Left ventricle myocardium inferior (tissue), 1 donor: ENCODE measurements at places on chromosomes 3 and 15.

- DNase-seq, result no peak
These were observed 106.3 kb downstream of the PLD1 start for GRCh38 chr3:171704002-171704401.

DNA sequence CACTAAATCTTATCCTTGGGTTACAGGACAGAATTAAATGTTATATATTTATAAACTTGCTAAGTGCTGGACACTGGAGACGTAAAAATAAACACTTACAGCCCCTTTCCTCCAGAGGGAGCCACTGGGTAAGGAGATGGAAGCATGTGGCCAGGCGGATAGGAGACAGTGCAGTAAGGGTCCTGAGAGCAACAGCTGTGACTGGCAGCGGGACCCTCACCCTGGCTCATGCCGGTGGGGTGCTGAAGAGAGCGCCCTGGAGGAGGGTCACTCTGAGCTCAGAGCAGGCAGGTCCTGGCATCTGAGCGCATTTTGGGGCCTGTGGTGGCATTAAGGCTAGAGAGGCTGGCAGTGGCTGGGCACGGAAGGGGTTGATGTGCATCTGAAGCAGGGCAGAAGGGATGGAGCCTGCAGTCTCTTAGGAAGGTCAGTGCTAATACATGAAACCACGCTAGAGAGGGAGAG is 16.0 kb downstream of the SEC61A1 start:
- DNase-seq, result no peak

DNA sequence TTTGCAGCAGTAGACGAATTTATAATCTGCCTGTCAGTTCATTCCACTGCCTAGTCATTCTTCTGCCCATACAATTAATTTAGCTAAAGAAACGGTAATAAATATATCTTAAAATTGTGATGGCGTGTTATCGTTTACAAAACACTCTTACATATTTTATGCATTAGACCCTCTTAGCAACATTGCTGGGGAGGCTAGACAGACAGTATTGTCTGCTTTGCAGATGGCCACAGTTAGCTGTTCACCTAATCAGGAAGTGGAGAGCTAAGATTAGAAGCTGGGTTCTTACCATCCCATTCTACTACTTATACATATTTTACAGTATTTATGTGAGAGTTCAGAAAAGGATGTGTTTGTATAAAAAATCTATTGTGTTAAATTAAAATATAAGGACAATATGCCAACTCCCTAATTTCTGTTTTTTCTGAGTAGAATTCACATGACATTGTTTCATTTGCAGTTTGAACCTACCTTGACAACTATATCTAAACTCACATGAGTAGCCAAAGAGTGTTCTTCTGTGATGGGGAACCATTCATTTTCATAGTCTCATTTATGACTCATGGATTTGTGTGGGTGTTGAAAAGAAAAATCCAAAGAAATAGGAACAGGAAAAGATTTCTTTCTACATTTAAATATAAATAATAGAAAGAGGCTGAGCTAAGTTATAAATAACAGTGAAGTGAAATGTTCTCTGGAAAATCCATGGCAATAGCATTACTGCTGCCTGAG is 41.7 kb upstream of the C3orf80 start:
- no peak for DNase-seq

DNA sequence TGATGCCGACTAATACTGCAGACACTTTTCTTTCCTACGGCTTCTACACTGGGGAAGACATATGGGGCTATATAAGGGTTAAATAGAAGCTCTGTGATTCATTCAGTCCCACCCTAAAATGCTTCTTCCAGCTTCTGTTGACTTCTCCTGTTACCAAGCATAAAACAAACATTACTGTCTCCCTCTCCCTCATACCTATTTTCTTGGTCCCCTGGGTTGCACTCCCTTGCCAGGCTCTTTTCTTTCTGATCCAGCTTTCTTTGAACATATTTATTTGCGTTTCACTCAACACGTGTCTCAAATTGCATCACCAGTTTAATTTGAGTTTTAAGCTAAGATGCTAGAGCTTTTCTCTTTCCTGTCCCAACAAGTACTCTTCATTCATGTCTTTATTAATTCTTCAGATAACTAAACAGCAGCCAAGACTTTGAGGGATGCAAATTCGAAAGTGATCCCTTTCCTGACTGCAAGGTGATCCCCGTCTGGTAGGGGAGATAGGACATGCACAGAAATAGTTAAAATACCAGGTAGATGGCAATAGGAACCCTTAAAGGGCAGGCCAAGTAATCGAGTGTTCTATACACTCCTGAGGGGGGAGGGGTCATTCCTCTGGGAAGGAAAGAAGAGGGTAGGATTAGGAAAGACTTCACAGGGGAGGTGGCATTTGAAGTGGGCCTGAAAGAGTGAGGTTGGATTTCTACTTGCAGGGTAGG is 198.6 kb upstream of the BCL6 start:
- DNase-seq, result no peak

DNA sequence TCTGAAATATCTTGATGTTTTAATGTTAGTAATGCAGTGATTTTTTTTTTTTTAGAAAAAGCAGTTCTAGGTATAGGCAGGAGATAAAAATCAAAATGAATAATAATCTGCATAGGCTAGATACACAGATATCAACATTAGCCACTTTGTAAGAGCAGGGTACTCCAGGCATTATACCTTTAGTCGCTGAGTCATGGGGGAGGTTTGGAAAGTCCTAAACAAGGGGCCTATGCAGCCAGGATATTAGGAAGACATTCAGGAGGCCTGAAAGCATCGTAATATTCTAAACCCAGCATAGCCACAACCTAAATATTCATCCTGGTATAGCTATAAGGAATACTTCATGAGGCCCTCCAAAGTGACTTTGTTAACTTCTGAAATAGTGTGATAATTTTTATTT is 258.1 kb upstream of the NECTIN3 start:
- no peak for DNase-seq

DNA sequence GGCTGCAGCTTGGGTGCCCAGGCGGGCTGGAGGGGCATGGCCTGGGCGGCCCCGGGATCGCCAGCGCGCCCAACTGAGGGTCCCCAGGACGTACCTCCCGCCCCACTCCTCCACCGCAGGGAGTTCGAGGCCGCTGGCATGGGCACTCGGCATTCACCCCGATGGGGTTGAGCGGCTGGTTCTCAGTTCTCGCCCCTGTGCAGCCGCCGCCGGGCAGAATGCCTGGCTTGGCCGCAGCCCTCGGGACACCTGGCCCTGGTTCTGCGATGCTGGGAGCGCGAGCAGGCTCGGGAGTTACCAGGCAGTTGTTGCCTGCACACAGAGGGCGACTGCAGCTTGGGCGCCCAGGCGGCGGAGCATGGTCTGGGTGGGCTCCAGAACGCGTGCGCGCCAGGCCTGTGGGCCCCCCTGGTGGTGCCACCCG is 121.4 kb downstream of the LMLN start:
- DNase-seq, result no peak

- no peak for DNase-seq
These were observed 31.1 kb downstream of the SLCO3A1 start for GRCh38 chr15:91884606-91885005.

- DNase-seq, result no peak
These were observed 181.3 kb downstream of the NFKBIZ start for GRCh38 chr3:102030661-102031060.

DNA sequence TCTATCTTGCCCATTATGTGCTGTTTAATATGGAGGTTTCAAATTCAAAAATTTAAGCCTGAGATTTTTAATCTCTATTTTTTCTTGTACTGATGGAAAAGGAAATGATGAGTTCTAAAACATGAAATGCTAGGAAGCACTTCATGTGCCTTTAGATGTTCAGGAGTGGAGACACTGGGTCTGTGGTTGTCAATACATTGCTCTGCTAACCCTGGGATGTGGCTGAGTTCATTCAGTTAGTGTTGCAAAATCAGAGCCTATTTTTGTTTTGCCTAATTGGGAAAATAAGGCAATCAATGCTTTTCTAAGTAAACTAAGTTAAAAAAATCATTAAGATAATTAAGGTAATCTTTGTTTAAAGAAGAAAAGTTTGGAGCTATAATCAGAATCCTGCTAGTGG is 83.1 kb downstream of the DIPK2A start:
- no peak for DNase-seq

- no peak for DNase-seq
These were observed 26.3 kb downstream of the CDCP1 start for GRCh38 chr3:45119824-45120358.

- no peak for DNase-seq
These were observed 288.5 kb downstream of the VGLL3 start for GRCh38 chr3:86702381-86702958.

DNA sequence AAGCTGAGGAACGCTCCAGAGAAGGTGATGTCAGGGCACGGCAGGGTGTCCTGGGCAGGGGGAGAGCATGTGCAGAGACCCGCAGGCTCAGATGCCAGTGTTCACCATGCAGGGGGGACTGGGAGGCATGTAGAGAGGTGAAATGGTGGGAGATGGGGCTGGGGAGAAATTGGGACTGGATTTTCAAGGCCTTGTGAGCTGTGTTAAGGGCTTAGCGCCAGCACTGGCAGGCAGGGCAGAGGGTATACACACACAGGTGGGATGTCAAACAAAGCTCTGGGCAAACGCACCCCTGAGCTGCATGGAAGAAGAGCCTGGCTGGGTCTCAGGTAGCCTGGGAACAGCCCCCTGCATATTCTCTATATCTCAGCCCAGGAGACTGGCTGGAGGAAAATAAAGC is 282.7 kb downstream of the SHQ1 start:
- DNase-seq, result no peak

DNA sequence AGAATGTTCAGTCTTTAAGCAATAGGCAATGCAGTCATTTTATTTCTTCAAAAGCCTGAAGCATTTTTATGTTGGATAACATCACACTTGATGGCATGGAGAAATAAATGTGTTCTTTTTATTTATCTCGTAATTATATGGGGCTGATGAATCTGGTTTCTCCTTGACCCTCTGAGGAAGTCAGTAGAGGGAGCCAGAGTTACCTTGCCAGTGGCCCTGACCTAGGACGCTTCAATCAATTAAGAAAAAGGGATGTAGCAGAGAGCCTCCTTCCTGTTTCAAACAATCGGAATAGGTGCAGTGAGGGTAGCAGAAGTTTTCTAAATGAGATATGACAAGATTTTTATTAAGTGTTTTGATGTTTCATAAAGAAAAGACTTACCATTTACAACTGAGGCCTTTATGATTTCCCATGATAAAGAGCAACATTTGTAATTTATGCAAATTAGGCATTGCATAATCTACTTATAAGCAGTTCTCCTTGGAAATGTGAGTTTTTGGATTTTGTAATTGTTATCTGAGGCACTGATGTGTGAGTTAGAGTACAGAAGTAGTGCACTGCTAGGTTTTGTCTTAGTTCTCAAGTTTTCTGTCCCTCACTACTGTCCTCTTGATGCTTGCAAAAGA is 129.1 kb downstream of the RAP2B start:
- no peak for DNase-seq

DNA sequence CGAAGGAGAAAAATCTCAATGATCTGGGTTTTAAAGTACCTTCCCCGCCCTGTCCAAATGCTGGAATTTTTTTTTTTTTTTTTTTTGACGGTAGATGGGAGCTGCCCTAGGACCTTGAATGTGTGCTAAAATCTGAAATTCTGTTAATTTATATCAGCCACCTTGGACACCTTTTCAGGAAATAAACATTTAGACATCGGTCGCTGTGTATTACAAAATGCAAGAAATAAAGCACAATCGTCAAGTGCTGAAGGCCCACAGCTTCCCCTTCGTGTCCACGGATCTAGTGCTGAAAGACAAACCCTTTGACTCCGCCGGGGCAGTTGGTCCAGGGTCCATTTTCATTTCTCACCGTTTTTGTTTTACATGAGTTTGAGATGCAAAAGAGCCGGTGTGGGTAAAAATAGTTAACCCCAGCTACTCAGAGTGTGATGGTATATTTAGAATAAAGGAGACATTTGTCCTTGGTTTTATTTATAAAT is 90.2 kb upstream of the CHD2 start:
- no peak for DNase-seq

GRCh38 chr3:121111914-121112612 is 204.1 kb downstream of the STXBP5L start:
- DNase-seq, result no peak

DNA sequence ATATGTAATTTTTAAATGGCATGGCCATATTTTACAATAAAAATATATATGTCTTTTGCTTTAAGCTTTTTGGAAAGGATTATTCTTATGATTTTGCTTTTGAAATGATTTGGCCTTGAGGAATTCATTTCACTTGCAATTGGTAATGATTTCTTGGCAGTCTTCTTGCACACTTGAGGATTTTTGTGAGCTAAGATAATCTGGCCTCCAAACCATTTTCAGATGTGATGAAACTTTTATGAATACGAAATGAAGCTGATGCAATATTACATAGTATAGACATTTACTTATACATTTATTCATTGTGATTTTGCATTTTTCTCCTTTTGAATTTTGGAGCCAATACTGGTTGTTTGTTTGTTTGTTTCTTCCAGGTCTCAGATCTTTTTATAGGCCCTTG is 6.4 kb upstream of the SH2D7 start:
- no peak for DNase-seq

- no peak for DNase-seq
These were observed 3.9 kb upstream of the MASP1 start for GRCh38 chr3:187295316-187296034.

DNA sequence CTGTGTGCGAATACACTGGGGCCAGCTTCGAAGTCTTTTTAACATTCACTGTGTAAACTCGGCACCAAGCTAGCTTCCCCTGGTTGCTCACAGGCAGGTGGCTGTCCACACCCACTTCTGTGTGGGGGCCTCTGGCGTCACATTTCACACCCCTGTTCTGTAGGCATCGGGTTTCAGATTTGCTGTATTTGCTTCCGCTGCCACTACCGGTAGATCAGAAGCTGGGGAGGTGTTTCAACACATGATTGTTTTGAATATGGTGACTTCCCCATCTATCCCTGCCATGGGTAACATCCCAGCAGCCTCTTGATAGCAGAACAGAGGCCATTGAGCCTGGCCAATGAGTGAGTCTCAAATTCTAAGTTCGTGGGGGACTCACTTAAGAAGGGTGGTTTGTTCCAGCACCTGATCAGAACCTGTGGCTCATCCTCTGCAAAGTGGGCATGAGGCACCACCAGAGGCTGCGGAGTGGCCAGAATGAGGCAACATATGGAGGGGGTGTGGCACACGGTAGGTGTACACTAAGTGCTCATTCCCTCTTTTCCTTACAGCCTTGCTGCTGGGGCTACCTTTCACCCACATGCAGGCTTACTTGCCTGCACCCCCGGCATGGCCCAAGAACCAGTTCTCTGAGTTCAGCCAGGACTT is 61.5 kb downstream of the IQSEC1 start:
- DNase-seq, result no peak

GRCh38 chr3:61483997-61484396 is 77.4 kb upstream of the PTPRG start:
- no peak for DNase-seq

DNA sequence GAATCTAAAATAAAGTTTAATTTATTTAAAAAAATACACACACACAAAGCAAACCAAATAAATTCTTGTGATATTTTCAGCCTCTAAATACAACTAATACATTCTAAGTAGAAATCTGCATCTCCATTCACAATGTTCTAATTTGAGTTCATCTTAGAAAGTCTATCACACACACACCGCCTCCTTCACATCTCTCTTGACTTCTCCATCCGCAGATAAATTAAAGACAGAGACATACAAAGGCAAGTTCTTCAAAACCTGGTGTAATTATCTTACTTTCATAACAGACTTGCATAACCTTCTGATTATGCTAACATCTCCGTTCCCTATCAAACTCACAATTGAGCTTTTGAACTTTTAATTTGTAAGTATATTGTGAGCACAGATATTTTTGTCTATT is 657.3 kb downstream of the VGLL3 start:
- no peak for DNase-seq
